ENCODE measurements at places on chromosomes 1 and 21.

DNA sequence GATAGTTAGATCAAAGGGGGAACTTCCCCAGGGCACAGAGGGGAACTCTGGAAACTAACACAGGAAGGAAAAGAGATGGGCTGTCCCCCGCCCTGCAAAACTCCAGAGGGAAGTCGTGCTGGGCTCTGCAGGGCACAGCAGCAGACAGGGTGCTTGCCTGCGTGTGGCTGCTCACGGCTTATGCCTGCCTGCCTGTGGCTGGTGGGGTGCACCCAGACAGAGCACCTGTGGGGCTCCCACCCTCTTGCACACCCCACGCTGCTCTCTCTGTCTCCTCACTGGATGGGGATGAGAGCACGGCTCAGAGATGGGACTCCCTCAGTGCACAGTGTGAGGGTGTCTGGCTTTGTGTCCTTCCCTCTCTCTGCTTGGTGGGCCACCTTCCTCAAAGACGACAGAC is 13.5 kb upstream of the ETV3L start:
- no peak for DNase-seq

DNA sequence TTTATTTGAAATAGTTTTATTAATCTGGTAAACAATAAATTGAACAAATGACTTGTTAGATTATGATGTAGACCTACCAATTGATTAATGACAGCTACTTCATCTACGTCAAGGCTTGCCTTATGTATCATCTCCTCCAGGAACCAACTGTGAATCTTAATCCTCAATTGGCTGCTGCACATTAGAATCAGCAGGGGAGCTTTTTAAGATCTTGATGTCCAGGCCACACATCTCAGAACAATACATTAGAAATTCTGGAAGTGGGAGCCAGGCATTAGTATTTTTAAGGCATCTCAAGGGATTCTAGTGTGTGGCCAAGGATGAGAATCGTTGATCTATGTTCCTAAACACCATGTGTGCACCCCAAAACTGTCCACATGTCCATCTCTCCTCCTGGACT is 52.0 kb upstream of the LYPLAL1 start:
- no peak for DNase-seq

- no peak for DNase-seq
Measured at GRCh38 chr1:247415423-247416361, at the start of gene NLRP3. NLRP3 (plus strand) TSS chr1:247416173; CDS start chr1:247418801, 2,628 bp downstream.

GRCh38 chr1:212700892-212701819 is 1.5 kb upstream of the BATF3 start:
- DNase-seq, result no peak

GRCh38 chr21:27528697-27529096 is 561.8 kb upstream of the ADAMTS5 start:
- no peak for DNase-seq

GRCh38 chr1:69295265-69295664 is 272.5 kb upstream of the LRRC7 start:
- no peak for DNase-seq

DNA sequence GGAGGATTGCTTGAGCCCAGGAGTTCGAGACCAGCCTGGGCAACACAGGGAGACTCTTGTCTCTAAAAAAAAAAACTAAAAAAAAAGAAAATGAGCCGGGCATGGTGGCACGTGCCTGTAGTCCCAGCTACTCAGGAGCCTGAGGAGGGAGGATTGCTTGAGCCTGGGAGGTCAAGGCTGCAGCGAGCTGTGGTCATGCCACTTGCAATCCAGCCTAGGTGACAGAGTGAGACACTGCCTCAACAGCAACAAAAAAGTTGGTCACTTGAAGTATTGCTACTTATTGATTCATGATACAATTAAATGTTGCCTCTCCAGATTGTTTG is 57.9 kb upstream of the CXADR start:
- DNase-seq, result no peak

DNA sequence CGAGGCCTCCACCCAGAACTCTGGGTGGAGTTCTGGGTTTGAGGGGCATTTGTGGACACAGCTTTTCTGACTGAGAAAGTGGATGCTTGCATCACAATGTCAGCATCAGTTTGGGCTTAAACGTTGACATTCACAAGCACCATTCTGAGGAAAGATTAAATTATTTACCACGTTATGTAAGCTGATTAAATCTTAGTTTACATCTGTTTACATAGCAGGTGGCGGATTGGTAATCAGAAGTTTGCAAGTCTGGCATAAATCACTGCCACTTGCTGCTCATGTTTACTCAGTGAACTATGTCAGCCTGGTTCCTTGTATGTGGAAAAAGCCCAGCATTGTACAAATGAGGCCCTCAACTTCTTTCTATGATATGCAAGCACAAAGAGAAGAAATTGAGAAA is 310.1 kb downstream of the PAPPA2 start:
- no peak for DNase-seq

DNA sequence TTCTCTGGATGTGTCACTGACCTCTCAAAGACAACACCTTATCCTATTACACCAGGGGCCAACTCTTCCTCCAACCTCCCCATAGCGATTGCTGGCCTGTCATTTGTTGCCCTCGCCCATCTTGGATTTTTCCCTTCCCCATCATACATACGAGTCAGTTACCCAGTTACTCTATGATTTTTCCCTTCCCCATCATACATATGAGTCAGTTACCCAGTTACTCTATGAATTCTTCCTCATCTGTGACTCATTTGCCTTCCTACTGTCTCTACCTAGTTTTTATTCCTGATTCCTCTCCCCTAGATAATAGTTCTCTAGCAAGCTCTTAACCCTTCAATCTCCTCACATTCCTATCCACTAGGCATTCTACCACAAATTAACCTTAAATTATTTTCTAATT is 178.8 kb downstream of the NR5A2 start:
- DNase-seq, result no peak

GRCh38 chr1:116916002-116916401 is 6.3 kb downstream of the PTGFRN start:
- DNase-seq, result no peak

- DNase-seq, result no peak
Measured at GRCh38 chr1:83787246-83787998, 211.5 kb downstream of the TTLL7 start.

- DNase-seq, result no peak
Measured at GRCh38 chr1:248906753-248907661, 972 bp downstream of the PGBD2 start.

DNA sequence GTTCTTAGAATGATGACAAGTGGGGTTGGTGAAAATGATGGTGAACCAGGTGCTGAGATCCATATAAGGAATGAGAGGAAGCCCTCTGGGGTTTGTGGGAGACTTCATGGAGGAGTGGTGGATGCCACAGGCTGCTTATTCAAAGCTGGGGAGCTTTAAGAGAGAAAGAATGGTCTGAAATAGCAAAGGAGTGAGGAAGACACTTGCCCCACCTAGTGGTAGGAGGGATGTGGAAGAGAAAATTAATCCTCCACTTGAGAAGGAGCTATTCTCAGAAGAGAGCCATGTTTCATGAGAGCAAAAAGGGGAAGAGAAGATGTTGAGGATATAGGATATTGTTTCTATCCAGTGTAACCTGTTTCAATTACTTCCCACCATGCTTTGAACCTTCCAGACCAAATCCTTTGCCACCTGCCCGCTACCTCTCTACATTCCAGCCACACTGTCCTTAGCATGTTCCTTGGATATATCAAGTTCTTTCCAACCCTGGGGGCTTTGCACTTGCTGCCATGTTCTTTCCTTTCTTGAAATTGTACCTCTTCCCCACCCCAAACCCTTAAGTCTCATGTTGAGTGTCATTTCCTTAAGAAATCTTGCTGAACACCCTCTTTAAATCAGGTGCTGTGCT is 19.6 kb upstream of the ZNF648 start:
- DNase-seq, result no peak

DNA sequence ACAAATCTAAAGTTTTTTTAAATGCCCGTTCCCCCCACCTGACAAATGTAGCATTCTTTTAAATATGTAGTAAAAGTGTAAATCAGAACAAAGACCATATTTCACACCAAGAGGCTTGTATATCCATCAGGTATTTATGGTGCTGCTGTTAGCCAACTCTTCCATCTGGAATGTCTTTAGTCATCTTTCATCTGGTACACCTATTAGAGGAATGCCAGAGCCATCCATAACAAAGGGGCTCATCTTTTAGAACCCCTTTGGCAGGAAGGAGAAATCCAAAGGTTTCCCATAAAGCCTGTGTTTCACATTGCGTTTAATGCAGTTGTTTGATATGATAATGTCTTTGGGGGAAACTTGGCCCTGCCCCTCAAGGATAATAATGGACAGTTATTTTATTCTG is 79.3 kb upstream of the C1orf87 start:
- no peak for DNase-seq

DNA sequence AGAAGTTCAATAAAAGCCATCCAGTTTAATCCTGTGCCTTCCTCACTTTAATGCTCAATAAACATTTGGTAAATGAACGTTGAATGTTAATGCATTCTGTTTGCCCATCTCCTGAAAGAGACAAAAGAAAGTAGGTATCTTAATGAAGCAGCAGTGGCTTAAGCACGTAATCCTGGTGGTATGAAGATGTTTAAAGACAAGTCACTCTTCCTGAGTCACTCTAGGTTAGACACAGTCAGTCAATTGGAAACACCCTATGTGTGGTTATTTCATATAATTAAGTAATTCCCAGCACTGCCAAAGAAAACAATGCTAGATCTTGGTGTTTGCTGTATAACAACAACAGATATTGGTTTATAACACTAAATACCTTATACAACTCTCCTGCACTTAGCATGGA is 334.0 kb upstream of the FMN2 start:
- DNase-seq, result no peak

- no peak for DNase-seq
Measured at GRCh38 chr1:14094611-14095400, 394.8 kb downstream of the PRDM2 start.

- DNase-seq, result no peak
Measured at GRCh38 chr1:56397409-56397808, 182.0 kb downstream of the PLPP3 start.

DNA sequence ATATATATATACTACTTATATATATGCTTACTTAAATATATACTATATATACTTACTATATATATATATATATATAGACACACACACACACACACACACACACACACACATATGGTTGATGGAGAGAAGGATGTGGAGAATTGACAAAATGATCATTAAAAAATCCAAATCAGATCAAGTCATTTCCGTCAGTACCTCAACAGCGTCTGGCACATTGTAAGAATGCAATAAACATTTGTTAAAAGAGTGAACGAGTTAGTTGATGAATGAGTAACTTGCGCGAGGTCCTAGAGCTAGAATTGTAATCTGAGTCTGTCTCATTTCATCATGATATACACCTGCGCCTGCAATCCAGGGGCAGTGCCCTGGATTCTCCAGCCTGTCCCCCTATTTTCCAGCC is 243.0 kb upstream of the MAP1LC3C start:
- DNase-seq, result no peak

DNA sequence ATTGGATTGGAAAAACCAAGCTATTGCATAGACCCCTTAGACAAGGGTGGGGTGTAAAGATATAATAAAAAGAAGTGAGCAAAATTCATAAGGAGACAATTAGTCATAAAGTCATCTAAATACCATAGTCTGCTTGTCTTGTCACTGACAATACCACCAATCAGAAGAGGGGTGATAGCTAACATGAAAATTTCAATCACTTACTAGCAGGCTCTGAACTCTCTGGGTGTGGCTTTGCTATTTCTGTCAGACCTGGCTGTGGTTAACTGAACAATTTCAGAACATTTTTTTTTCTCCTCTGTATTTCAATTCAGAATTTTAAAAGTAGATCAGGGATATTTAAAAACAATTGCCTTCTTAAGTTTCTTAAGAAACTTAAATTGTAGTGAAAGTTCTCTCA is 158.5 kb upstream of the PRMT6 start:
- DNase-seq, result no peak

DNA sequence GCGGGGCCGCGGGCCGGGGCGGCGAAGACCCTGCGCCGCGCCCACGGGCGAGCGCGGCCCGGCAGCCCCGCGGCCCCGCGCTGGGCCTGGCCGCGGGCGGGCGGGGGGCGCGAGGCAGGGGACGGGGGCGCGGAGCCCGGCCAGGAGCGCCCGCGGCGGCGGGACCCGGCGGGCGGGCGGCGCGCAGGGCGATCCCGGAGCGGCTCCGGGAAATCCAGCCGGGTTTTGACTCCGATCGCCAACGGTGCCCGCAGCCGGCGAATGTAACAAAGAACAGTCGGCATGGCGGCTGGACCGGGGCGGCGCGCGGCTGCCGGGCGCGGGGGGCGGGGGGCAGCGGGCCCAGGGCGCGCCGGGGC is 334 bp downstream of the PRDM15 start:
- no peak for DNase-seq

- no peak for DNase-seq
Measured at GRCh38 chr21:37787456-37787855, 128.8 kb downstream of the KCNJ6 start.

- DNase-seq, result no peak
Measured at GRCh38 chr1:39676948-39677548, 5.1 kb upstream of the NT5C1A start.

DNA sequence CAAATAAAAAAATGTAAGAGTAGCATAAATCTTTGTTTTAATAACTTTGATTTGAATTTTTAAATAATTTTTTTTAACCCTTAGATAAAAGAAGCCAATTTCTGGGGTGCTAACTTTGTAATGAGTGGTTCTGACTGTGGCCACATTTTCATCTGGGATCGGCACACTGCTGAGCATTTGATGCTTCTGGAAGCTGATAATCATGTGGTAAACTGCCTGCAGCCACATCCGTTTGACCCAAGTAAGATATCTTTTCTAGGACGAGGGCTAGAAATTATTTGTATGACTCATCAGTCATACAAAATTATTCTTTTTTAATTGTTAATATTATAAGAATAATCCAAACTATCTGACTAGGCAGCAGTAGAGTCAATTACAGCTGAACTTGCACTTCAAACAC is 71.2 kb downstream of the GPR161 start:
- no peak for DNase-seq

GRCh38 chr1:183103147-183103546 is 79.9 kb downstream of the LAMC1 start:
- DNase-seq, result no peak

GRCh38 chr1:9069326-9070100 is at the start of gene SLC2A5:
SLC2A5 (minus strand) TSS chr1:9069635; CDS start chr1:9069536, 99 bp downstream.
- no peak for DNase-seq

DNA sequence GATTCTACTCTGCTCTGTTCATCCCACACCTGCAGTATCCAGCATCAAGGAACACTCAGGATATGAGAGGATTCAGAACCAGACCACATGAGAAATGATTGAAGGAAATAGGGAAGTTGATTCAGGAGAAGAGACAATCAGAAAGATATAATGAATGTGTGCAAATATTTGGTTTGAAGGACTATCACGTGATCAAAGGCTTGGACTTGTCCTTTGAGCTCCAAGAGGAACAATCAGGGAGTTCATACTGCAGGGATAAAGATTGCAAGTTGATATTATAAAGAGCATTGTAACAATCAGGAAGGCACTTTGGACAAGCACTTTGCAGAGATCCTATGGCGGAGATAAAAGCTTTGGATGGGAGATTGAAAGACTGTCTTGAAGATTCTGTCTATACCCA is 13.9 kb upstream of the PIGM start:
- no peak for DNase-seq

- DNase-seq, result no peak
Measured at GRCh38 chr1:37493336-37494098, 19.1 kb downstream of the ZC3H12A start.

Measured in cortex of kidney (tissue), 1 donor.